Right ventricle myocardium superior (tissue), 1 donor: ENCODE measurements at places on chromosomes 12 and 14.

GRCh38 chr12:108580531-108580930 lies 17.4 kb downstream of the TMEM119 start:
- no peak for DNase-seq

- DNase-seq: no peak
Measured at GRCh38 chr14:73221945-73222344, 15.4 kb upstream of the PAPLN start.

- DNase-seq: no peak
Measured at GRCh38 chr14:89123215-89123614, 293.8 kb downstream of the FOXN3 start.

- DNase-seq: no peak
Measured at GRCh38 chr12:40226705-40227104, 1.9 kb downstream of the LRRK2 start.

GRCh38 chr12:5192726-5193125 lies 149.0 kb downstream of the KCNA5 start:
- no peak for DNase-seq

DNA sequence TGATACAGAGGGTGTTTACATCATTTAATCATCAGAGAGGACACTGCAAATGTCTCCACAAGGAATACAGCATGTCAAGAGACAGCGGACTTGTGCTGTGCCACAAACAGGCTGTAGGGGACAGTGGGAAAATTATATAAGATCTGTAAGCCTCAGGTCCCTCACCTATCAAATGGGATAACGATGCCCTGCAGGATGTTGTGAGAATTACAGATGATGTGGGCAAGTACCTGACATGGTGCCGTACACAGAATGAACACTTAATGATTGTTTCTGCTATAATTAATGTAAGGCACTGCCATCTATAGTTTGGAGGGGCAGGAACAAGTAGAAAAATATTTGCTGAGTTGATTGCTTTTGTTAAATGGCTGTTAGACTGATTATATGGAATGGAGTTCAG lies 81.9 kb upstream of the GTF2A1 start:
- DNase-seq: no peak

DNA sequence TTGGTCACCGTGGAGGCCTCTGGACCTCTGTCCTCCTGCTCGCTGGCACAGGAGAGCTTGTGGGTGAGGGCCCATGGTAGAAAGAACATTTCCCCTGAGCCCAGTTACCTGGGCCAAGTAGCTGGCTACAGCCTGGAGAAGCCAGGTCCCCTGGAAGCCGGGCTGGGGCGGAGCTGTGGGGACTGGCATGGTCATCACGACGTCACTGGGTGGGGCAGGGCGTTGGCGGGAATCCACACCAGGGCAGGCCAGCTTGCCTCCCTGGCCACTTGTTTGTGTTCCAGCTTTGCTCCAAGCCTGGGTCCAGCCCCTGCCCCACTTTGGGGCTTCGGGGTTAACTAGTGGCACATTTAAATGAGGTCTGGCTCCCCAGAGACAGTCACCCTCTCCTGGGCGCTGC lies 35.0 kb upstream of the SLC24A4 start:
- no peak for DNase-seq
